ENCODE measurements at places on chromosomes 12 and 14.

GRCh38 chr12:38328306-38328895 is 11.8 kb downstream of the ALG10B start:
- DNase-seq = no peak

DNA sequence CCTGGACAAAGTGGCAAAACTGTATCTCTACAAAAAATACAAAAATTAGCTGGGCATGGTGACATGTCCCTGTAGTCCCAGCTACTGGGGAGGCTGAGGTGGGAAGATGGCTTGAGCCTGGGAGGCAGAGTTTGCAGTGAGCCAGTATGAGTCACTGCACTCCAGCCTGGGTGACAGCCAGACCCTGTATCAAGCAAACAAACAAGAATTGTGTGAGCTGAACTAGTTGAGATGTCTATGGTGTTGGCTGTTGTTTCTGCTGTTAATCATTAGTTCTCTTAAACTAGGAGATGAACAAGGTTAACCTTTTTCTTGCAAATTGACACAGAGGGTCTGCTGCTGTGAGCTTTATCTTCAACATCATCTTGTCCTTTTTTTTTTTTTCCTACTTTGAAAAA is 23.6 kb downstream of the RASSF3 start:
- no peak for DNase-seq

DNA sequence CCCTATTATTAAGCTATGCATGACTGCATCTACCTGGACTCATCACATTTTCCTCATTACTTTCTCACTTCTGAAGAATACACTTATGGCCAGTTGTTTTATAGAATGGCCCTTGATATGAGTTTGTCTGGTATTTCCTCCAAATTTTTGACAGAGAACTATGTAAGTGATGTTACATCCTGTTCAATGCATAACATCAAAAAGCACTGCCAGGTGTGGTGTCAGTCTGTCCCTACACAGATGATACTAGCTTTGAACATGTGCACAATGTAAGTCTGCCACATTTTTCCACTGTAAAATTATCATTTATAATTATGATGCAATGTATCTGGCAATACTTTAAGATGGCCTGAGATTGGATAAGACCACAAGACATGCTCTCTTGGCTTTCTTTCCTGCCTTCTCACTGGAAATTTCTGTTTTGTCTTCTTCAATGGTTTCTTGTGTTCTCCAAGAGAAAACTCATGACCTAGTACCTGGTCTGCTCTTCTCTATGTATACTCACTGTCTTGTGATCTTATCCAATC is 28.3 kb downstream of the HEATR5A start:
- no peak for DNase-seq

- DNase-seq = no peak
Observed at GRCh38 chr12:58095002-58095401, 153.6 kb downstream of the ATP23 start.

DNA sequence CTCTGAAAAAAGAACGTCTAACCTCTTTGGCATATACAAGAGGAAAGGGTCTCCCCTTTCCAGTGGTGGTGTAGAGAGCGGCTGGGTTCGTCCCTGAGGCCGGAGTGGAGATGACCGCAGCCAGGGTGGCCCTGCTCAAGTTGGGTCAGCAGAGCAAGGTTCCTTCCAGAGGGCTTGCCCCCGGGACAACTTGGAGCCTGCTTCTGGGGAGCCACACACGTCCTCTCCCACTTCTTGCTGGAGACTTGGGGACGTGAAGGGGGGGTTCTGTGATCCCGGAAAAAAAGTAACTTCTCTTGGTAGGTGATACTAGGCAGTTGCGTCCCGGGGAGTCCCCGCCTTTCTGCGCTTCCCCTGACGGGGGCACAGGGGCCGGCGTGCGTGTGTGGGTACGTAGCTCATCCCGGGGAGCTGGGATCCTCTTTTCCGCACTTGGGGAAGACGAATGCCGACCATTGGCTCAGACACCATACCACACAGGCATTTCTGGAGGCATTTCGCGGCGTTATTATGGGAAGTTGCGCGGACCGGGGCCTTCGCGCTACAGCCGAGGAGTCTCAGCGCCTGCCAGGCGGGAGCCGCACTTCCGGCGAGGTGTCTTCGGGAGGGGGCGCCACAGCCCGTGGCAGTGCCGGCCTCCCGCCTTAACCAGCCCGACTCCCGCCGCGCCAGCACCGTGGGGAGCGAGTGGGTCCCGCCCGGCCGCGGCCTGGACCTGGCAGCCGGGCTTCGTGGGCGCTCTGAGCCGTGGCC is 14.8 kb upstream of the PAX9 start:
- DNase-seq = no peak

GRCh38 chr12:128025589-128026245 is 241.3 kb upstream of the TMEM132C start:
- no peak for DNase-seq

DNA sequence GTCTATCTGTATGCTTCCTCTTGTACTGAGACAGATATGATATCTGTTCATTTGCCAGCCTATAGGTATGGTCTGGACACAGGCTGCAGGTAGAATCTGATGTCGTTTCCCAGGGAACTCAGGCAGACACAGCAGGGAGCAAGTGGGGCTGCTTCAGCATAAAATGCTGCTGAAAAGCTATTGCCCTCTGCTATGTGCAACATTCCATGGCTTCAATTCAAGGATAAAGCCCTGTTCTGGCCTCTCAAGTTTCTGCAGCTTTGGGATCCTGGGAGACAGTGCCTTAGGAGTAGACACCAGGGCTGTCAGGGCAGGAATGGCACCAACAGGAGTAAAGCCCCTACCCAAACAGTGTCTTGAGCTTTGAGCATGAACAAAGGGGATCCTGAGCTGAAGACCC is 173.5 kb downstream of the SLC41A2 start:
- DNase-seq = no peak

- no peak for DNase-seq
Observed at GRCh38 chr12:25929142-25929541, 29.3 kb upstream of the RASSF8 start.

DNA sequence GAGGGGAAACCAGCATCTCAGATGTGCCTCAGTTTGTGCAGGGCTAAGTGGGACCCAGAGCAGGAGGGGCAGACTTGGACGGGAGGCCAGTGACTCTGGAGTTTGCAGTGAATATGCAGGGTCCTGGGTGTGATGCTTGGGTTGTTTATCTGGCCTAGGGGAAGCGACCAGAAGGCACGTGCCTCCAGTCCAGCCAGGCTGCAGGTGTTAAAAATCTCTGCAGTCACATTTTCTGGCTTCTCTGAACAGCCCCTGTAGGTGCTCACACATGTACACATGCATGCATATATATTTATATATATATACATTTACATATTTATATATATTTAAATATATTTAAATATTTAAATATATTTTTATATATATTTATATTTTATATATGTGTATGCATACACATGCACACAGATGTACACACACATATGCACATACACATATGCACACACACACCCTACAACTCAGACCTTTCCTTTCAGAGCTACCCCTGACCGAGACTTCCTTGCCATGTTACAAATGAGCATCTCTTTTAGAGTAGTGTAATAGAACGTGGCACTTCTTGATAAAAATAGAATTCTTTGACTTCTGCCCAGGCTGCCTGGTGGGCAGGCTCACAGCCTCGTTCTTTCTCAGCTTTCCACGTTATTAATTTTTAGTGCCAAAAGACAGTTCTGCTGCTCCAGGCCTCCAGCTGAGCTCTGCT is 26.8 kb upstream of the TCL1B start:
- DNase-seq = no peak

DNA sequence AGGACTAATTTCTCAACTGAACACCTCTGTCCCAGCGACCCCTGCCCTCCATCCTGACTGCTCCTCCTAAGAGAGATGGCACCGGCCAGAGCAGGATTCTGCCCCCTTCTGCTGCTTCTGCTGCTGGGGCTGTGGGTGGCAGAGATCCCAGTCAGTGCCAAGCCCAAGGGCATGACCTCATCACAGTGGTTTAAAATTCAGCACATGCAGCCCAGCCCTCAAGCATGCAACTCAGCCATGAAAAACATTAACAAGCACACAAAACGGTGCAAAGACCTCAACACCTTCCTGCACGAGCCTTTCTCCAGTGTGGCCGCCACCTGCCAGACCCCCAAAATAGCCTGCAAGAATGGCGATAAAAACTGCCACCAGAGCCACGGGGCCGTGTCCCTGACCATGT is 756 bp downstream of the RNASE7 start:
- DNase-seq = no peak

GRCh38 chr14:104983231-104983721 is 2.3 kb upstream of the CLBA1 start:
- DNase-seq = no peak

- no peak for DNase-seq
Observed at GRCh38 chr12:6316921-6317692, 6.6 kb downstream of the PLEKHG6 start.

- DNase-seq = no peak
Observed at GRCh38 chr14:69459122-69459521, 25.4 kb upstream of the PLEKHD1 start.

DNA sequence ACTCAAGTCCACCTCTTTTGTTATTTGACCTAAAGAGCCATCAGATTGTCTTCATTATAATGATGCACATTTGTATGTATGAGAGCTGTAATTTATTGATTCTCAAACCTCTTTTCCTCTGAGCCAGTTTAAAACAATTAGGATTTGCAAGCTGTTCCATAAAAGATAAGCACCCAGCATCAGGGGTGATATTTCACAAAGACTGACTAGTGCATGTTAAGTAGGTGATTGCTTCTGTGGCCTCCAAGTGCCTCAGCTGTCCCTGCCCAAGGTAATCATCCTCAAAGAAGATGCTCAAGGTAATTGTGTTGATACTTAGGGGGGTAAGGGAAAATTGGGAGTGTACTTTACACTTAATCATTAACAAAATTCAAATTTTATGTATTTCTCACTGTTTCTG is 18.2 kb downstream of the CEP128 start:
- DNase-seq = no peak

DNA sequence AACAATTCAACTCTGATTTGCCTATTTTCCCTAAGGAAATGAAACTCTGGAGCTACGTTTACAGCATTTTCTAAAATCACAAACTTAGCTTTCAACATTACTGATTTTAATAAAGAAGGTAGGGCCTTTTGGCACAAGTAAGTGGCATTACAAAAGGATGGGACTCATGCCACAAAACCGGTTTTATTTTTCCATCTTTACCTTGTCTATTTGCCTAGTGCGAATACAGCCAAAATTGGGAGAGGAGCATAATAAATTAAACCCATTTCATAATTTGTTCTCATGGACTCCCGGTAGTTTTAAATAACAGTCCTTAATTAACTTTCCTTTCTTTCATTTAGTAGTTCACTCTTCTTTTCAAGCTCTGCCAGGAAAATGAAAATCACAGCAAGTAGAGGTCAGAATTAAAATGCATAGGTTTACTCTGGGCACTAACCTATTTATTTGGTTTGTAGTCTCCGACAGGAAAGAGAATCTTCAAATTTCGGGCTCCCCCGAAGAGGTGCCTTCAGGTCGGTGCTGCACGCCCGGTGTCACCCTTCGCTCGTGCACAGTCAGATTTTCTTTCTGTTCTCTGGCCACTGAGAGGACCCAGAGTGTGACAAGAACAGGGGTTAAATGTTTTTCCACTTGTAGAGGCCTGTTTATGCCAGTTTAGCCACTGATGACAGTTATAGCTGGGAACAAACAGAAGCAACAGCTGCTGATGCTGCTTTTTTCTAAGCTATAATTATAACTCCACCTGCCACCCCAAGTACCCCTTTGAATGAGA is at the start of gene BEST3:
Gene BEST3, minus strand, starts transcription at position 535 of the 772 bp plus-strand sequence. CDS start 1,505 bp downstream, outside the sequence.
- DNase-seq = no peak

- DNase-seq = no peak
Observed at GRCh38 chr12:25155022-25155576, 39.9 kb downstream of the DNAI7 start.

GRCh38 chr12:14171106-14171505 is 189.7 kb upstream of the GRIN2B start:
- DNase-seq = no peak

GRCh38 chr12:92129609-92130008 is 16.0 kb downstream of the BTG1 start:
- DNase-seq = no peak

- no peak for DNase-seq
Observed at GRCh38 chr12:19012965-19013364, 116.6 kb upstream of the PLEKHA5 start.

DNA sequence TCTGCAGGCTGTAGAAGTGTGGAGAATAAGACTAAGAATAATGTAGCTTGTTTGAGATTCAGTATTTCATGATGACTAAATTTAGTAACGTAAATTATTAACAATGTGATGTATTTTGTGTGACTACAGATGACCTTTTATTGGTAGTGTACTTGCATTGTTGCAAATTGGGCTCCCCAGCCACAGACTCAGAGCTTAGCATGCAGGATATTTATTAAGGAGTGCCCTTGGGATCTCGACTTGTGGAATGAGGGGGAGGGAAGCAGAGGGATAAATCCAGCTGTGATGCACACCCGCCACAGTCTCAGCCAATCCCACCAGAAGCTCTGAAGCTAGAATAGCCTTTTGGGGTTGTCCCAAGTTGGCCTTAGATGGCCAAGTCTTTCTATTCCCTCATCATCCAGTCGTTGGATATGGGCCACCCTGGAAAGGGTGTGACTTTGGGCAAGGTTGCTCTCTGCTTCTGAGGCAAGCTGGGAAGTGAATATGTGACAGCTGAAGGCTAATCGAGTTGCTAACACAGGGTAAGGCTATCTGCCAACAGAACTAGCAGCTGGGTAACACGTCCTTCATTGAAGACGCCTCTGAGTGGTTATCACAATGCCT is 42.1 kb upstream of the USP44 start:
- no peak for DNase-seq

GRCh38 chr12:16492820-16493797 is 112.9 kb downstream of the LMO3 start:
- no peak for DNase-seq

- no peak for DNase-seq
Observed at GRCh38 chr14:93049867-93050331, 65.8 kb downstream of the ITPK1 start.

GRCh38 chr12:57444744-57445143 is 10.2 kb downstream of the INHBC start:
- no peak for DNase-seq

GRCh38 chr12:101501410-101501995 is 26.4 kb downstream of the SPIC start:
- no peak for DNase-seq

DNA sequence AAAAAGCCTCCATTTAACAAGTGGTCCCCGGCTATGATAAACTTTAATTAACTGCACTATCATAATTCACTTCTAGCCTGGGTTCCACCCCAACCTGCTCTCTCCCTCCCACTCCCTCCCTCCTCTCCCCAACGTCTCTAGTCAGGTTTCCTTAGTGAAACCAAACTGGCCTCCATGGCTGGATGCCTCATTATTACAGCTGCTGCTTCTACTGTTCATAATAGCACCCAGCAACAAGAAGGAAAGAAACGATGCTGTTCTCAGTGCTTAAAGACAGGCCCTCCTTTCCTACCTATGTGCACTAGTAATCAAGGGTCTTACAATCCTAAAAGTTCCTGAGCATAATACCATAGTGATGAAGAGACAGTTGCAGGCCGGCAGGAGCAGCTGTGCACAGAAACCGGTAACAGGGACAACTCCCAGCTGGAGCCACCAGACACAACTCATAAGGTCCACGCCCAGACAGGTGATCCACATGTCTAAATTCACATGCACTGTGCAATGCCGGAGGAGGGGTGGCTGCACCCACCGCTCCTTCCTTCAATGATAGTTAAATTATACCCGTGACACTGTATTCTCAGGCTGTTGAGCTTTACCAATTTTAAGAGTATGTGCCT is 6.2 kb downstream of the IRF2BPL start:
- DNase-seq = no peak

All from stimulated activated CD8-positive, alpha-beta memory T cell treated with anti-CD3 and anti-CD28 coated beads, Interleukin-4, amount 100 ng/mL, for 1 hour (primary cell).